ENCODE measurements at places on chromosomes 11 and 22. TPM values are rescaled to one million over a fixed set of nuclear protein-coding genes. Genes with fewer than 3 reads are reported as not detected.

RBMXL2 gene
- total RNA-seq: not detected

GGT5 gene
- total RNA-seq: not detected

GUCY1A2 gene
- total RNA-seq: 5.3 TPM

NPAS4 gene
- not detected for total RNA-seq

CHST1 gene
- 13.2 TPM for total RNA-seq

APOL1 gene
- total RNA-seq: 0.87 TPM

MS4A6A gene
- total RNA-seq: not detected

SCN4B gene
- total RNA-seq: 1.8 TPM

Measured in A673 (cell line).